ENCODE measurements at places on chromosomes 1 and 21.

DNA sequence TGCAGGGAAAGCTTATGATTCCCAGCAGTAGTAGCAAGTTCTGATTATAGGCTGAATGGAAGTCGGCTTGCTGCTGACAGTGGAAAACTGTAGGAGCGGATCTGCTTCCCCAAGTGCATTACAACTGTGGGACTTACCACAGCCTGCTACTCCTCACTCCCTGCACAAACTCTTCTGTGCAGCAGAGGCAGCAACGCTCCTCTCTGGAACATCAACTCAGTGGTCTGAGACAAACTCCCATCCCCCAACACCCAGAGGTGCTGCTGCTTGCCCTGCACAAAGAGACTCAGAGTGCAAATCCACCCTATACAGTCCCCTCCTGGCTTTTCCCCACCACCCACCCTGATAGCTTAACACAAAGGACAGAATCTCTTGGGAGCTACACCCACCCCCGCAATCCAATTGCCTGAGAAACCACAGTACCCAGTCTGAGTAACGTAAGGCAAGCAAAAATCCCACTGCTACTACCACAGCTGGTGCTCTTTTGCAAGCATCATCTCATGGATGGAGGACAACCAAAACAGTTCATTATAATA, 1455.2 kb downstream of the AMY1C start:
- no peak for DNase-seq

GRCh38 chr21:44471341-44471740, 16.0 kb downstream of the LRRC3 start:
- no peak for DNase-seq

DNA sequence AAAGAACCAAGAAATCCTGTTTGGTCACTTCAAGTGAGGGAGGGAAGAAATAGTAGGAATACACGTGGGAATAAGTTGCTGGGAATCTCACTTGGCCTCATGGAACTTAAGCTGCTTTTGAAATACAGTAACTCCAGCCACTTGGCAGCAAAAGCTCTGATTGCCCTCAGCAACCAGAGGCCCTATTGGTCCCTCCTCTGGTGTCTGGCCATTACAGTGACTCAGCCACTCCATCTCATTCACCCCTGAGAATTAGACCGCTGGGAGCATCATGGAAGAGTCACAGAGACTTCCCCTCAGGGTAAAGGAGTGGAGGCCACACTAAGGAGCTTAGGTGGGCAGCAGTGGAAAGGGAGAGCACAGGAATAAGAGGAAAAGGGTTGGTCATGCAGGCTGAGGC, 99.6 kb downstream of the ELAVL4 start:
- no peak for DNase-seq

DNA sequence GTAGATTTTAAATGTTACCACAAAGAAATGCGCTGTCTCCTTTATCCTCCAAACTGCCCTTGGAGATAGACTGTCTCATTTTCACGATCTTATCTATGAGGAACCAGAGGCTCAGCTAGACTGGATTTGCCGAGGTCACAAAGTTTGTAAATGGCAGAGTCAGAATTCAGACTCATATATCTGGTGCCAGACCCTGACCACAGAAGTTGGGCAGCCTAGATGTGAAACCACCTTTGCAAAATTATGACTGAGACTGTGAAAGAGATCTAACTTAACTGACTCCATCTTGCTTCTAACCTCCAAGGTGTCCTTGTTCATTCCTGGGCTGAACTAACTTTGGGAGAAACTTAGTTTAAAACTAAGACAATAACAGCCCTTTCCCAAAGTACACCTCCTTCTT, 14.1 kb downstream of the CNR2 start:
- no peak for DNase-seq

GRCh38 chr1:55898181-55898580, 681.2 kb downstream of the PLPP3 start:
- no peak for DNase-seq

- no peak for DNase-seq
These were observed 9.3 kb downstream of the SLC26A9 start for GRCh38 chr1:205933671-205934618.

- no peak for DNase-seq
These were observed 230.1 kb downstream of the BARHL2 start for GRCh38 chr1:90486996-90487395.

DNA sequence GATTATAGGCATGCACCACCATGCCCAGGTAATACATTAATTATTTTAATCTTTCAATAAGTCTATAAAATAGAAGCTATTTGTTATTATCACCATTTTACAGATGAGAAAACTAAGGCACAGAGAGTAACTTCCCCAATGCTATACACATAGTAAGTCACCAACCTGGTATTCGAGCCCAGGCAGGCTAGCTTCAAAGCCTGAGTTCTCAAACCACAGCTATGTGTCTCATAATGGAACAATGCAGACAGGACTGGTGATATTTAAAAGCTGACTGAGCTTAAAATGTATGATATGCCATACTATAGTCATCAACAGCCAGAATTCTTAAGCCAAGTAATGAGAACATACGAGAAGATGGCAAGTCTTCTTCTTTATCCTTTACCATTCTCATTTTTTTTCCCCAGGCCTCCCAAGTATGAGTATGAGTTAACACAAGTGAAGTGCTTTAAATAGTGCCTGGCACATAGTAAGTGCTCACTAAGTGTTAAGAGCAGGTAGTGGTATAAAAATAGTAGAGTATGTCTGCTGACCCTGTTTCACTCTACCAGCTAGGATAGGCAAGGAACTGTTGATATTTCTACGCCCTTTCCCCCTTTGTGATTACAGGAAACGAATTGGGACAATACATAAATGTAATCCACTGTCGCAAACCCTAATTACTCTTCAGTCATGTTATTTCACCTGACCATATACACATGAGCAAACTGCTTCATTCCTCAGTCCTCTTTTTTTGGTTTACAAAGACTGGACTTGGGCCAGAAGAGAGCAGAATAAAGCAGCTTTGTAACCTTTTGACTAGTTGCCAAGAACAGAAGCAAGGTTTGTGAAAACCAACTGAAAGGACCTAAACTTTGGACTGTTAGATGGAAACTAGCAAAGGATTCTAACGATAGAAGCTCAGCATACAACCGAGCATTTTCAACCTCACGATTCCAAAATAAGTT, 9.5 kb downstream of the EYA3 start:
- no peak for DNase-seq

DNA sequence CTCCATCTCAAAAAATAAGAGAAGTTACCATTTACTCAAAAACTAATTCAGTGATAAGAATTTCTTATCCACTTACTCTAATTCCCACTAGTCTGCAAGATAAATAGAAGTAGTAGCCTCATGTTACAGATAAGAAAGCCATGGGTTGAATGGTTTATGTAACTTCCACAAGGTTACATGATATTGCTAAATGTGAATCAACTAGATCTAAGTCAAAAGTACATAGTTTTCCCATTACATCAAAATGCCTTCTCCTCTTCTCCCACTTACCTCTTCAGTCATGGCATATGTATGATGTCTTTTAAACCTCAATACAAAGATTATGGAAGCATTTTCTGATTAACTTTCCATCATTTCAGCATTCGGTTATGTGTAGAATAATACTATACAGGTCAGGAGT, 108.5 kb downstream of the ASH1L start:
- DNase-seq = no peak

DNA sequence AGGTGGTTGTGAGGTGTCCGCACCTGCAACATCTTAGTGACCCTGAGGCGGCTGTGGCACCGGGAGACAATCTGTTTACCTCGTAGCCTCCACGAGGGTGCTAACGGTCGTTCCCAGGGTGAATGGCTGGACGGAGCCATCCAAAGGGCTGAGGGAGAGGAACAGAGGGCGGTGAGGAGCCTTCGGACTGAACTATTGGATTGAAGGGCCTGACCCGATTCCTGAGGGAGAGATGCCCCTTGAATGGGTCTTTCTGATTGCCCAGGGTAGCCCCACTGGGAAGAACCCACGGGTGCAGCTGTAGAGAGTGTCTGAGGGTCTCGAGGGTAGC, 2.3 kb downstream of the NR5A2 start:
- no peak for DNase-seq

GRCh38 chr1:24347159-24347934, 28.2 kb downstream of the GRHL3 start:
- no peak for DNase-seq

GRCh38 chr1:109498161-109498801, 4.4 kb downstream of the CYB561D1 start:
- DNase-seq = no peak

DNA sequence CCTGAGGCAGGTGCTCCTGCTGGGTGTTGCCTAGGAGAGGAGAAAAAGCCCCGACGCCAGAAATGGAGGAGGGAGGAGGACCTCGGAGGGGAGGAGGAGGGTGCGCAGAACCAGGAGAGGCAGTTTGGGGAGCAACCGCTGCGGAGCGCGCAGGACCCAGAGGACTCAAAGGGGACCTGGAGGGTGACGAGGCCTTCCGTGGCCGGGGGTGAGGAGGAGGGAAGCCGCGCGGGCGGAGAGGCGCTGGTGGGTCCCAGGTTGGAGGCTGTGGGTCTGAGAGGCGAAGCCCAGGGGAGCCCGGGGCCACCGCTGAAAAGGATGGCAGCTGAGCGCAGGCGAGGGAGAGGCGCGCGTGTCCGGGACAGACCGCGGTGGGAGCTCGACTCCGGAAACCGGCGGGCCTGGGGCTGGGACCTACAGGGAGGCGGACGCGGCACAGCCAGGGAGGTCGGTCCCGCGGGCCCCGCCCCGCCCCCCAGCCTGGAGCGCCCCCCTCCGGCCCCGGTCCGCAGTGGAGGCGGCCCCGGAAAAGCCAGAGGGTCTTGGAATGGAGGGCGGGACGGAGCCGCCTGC, 15.1 kb downstream of the RNF223 start:
- DNase-seq = no peak

DNA sequence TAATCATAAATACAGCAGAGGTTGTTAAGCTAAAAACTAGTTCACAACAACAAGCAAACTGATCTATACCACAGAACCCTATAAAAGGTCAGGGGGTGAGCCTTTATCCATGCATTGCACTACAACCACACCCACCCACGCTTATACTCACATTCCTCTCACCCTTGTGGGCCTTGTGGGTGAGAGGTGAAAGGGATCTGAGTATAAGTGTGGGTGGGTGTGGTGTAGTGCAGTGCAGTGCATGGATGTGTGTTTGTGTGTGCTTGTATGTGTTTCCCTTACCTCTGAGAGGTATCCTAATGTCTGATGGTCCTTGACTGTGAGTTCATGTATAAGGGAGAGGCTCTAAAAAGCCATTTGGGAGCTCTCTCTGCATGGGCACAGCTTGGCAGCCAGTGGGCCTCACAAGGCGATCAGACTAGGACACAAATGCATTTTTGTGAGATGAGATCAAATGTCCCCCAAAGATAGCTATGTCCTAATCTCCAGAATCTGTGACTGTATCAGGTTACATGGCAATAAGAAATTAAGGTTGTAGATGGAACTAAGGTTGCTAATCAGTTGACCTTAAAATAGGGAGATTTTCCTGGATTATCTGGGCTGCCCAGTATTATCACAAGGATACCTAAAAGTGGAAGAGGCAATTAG, 95.5 kb upstream of the DPT start:
- DNase-seq = no peak

- DNase-seq = no peak
These were observed 272.0 kb downstream of the FOXD2 start for GRCh38 chr1:47709872-47710231.

DNA sequence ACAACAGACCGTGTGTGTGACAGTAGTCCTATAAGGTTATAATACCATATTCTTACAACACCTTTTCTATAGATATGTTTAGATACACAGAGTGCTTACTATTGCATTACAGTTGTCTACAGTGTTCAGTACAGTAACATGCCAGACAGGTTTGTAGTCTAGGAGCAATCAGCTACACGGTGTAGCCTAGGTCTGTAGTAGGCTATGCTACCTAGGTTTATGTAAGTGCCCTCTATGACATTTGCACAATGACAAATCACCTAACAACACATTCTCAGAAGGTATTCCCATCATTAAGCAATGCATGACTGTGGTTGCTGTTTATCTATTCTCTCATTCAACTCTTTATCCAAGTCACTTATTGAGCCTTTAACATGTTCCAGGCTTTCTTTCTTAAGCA, 1.8 kb upstream of the WLS start:
- no peak for DNase-seq

DNA sequence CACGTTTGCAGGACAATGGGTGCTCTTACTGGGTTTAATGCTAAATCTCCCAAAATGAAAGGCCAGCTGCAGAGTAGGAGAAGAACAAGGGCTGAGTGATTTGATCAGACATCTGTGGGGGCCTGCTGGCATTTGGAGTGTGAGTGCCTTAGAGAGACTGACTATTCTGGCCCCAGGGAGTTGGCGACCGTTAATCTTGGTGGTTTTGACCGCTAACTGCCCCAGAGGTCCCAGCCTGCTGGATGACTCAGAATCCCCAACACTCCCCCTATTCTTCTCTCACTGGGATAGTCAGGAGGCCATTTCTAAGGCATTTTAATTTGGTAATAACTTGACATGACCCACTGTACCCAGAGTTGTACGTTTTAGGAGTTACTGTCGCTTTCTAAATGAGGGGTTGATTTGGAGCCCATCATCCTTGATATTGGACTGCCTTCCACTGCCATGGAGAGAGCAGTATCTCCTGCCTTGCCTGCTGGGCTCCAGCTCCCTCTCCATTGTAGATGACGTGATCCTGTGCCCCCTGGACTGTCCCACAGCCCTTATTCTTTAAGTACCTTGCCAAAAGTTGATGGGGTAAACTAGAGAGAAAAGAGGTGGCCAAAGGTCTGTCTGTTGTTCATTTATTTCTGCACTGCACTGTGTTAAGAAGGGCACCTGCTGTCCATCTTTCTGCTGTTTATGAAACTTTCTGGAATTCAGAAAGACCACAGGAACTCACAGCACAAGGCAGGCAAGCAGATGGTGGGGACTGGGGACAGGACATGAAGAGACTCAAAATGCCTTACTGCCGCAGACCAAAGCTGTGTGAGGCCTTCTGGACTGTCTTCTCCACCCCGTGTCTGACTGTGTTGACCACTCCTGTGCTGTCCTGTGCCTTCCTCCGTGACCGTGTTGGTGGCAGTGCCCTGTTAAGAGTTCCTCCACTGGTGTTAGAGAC, 98.2 kb upstream of the ARTN start:
- DNase-seq = no peak

DNA sequence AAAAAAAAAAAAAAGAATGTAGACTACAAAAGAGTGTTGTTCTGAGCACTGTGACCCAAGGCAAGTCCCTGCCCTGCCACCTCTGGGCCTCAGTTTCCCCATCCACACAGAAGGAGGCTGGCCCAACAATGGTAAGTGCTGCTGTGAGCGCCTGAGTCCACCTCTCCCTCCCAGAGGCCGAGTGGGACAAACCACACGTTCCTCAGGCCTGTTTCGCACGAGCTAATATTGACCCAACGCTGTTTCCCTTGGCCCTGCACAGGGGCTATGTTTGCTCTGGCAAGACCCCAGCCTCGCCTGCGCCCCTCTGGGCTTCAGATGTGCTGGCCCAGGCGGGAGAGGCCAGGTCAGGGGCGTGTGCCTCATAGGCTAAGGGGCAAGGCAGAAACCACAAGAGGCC, 12.6 kb upstream of the LAPTM5 start:
- DNase-seq = no peak

Measured in activated effector memory CD4-positive, alpha-beta T cell treated with Interleukin-2 at 50 U/mL for 16 hours (primary cell).